Hippocampal formation (tissue), 2 donors: ENCODE measurements at places on chromosomes 4 and X.

GRCh38 chr4:140943486-140944198 lies 187.5 kb upstream of the TBC1D9 start:
- DNase-seq = no peak

DNA sequence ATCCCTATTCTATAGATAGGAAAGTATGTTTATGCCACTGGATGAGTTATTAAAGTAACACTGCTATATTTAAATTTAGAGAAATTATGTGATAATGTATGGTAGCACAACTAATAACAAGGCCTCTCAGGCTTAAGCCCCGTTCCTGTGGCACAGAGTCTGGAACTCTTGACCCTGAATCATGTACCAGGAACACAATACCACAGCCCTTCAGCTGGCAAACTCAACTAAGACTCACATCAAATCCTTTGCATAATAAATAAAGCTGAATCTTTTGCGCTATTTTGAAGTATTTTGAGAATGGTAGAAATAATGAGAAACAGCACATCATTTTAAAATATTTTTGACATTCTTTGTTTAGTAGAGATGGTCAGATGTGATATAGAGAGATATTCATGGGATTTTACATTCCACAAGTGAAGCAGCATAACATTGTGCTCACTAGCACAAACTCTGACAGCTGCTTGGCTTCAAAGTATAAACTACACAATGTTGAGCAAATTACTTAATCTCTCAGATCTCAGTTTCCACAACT lies 478.4 kb upstream of the FAM241A start:
- DNase-seq = no peak

GRCh38 chr4:163540448-163540847 lies 46.0 kb downstream of the TMA16 start:
- DNase-seq = no peak

DNA sequence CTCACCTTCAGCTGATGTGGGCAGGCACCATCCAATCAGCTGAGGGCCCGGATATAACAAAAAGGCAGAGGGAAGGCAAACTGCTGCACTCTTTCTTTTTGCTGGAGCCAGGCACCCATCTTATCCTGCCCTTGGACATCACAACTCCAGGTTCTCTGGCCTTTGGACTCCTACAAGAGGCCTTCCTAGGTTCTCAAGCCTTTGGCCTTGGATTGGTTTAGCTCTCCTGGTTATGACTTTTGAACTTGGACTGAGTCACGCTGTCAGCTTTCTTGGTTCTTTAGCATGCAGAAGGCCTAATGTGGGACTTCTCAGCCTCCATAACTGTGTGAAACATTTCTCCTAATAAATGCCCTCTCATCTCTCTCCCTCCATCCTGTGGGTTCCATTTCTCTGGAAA lies 23.0 kb upstream of the N4BP2 start:
- no peak for DNase-seq

DNA sequence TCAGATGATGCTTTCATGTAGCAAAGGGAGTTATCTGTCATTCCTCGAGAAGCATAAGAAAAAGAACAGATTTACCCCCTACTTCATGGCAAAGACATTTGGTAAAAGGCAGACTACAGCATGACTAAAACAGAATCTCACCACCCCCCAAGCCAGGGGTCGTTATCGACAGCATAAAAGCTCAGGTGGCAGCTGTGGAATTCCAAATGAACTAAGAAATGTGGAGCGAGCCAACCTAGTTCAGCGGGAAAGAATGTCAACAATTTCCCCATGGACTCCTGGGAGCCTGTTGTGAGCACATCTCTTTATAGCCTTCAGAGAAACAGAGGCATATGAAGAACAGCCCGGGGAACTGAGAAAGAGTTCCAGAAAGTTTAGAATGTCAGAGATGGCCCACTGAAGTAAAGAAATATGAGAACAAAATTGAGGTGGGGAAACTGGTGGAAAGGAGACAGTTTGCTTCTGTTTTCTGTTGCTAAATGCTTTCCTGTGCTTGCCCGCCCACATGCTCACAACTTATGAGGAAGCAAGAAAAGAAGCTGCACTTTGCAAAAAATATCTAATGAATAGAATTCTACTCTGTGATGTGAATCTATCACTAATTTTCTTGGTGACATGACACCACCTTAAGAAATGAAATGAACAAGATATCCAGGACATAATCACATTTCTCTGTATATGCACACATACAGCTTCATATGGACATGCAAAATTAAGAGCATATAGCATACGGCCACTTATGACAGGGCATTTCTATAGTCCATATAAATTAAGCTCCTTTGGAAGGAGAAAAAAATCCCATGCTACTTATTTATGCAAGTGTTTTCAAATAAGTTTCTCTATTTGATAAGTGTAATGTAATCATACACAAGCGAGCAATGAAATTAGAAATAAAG lies 135.3 kb upstream of the MID1 start:
- DNase-seq = no peak

DNA sequence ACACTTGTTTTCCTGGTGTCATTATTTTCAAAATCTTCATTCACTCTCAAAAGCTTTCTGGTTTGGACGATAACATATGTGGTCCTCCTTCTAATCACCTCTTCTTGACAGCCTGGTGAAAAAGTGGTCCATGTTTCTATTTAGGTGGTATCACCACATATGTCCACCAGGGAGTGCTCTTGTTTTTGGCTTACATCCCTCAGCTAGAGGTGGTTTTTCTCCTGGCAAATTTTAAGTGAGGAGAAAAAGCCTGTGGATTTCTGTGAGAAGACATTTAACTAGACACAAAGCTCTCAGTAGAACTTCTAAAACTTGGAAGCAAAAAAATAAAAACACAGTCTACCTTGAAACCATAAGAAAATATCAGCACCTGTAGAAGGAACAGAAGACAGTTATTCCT lies 58.0 kb upstream of the FRMPD4 start:
- DNase-seq = no peak

DNA sequence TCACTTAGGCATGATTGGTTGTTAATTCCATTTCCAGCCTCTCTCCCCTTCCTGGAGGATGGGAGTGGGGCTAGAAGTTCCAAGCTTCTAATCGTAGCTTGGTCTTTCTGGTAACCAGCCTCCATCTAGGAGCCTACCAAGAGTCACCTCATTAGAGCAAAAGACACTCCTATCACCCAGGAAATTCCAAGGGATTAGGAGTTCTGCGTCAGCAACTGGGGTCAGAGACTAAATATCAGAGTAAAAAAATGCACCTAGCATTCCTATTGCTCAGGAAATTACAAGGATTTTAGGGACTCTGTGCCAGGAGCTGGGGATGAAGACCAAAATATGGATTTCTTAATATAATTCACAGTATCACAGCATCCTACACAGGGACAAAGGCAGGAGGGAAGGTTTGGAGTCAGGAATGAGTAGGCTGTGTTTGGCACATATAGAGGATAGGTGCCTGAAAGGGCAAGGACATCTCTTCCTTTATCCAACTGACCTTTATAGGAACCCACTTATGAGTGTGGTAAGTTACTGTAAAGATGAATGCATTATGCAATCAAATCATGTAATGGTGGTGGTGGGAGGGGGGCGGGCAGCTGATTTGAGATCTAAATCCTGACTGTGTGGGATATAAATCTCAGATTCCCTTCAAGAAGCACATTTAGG lies 30.5 kb upstream of the LIMCH1 start:
- no peak for DNase-seq

GRCh38 chrX:119497185-119497584 lies 28.9 kb downstream of the SLC25A5 start:
- DNase-seq = no peak
